NCI-H2171 (cell line): ENCODE measurements at places on chromosomes 11 and 22.

DNA sequence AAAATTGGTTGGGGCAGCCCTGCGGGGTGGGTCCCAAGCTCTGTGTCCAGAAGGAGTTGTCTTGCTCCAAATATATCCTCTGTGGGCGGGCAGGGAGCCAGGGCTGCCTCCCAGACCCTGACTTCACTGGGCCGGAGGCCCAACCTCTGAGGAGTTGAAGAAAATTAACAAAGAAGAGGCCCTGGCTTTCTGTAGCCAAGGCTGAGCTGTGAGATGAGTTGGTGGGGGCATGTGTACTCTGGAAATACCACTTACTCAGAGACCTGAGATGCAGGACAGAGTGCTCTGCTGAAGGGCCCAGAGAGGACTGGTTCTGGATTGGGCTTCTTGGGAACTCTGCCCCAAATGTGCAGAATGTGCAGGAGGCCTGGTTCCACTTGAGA is 96.3 kb downstream of the SWAP70 start:
- DNase-seq: no peak

DNA sequence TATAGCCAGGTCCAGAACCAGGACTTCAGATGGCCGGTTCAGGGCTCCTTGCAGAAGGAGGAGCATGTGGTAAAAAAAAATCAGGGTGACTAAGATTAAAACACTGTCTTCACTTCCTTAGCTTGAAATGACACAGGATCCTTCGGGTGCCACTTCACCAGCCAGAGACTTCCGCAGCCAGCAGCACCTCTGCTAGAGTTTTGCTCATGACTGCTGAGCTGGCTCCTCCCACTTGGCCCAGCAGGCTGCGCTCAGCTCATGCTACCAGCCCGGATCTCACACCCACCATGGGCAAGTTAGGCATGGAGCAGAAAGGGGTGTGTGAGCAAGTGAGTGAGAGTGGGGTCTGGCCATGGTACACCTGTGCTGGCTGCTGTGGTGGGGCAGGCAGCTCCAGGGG is 6.6 kb upstream of the MS4A18 start:
- DNase-seq: no peak

DNA sequence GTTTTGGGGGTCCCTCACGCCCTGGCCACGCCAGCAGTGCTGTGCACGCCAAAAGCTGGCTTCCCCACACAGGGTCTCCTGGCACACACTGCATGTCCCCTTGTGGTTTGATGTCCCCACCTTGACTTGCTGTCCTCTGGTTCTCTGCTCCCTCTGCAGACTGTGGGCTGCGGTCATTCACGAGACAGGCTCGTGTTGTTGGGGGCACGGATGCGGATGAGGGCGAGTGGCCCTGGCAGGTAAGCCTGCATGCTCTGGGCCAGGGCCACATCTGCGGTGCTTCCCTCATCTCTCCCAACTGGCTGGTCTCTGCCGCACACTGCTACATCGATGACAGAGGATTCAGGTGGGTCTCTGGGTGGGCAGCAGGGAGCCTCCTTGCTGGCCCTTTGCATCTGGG is 40.2 kb downstream of the ST14 start:
- no peak for DNase-seq

- DNase-seq: no peak
These were observed 50.0 kb downstream of the BID start for GRCh38 chr22:17724241-17724640.

- DNase-seq: no peak
These were observed 37.0 kb upstream of the TIMP3 start for GRCh38 chr22:32764330-32765131.

DNA sequence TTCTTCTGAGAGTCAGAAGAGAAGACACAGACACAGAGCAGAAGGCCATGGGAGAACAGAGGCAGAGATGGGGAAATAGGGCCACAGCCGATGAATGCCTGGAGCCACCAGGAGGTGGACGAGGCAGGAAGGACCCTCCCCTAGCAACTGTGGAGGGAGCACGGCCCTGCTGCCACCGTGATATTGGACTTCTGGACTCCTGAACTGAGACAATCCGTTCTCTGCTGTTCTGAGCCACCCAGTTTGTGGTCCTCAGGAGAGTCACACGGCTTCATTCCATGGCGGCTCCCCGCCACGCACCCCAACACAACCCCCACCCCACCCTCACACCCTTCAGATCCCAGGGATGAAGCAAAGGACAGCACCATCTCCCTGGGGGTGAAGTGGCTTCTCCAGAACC is 338.1 kb downstream of the CTTN start:
- DNase-seq: no peak

GRCh38 chr11:128772814-128773213 is 78.9 kb downstream of the FLI1 start:
- no peak for DNase-seq

- peak; percentile 9 for DNase-seq
These were observed 356.1 kb downstream of the RAB38 start for GRCh38 chr11:87819151-87819550.

GRCh38 chr11:110089617-110090282 is 3.4 kb upstream of the ZC3H12C start:
- no peak for DNase-seq

GRCh38 chr11:57459164-57460021 is 935 bp upstream of the RTN4RL2 start:
- no peak for DNase-seq

- DNase-seq: no peak
These were observed 79.0 kb downstream of the LDLRAD3 start for GRCh38 chr11:36022882-36023281.

- DNase-seq: no peak
These were observed 1.5 kb downstream of the THAP7 start for GRCh38 chr22:21000207-21000986.

- no peak for DNase-seq
These were observed 18.1 kb downstream of the MAML2 start for GRCh38 chr11:96324912-96325311.

DNA sequence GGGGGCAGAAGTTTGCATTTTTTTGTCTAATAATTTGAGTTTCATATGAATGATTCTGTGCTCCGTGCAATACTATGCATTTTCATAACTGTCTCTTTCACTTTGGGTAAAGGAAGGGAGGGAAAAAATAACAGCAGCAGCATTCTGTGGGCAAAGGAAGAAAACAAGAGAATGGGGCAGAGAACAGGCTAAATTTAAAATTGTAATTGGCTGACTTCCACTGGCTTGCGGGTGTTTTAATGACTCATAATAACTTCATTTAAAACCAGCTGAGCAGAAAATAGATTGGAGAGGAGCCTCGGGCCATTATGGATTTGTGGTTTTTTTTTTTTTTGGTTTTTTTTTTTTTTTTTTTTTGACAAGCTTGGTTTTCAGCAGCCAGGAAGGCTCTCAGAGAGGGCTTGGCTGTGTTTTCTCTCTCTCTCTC is 107.4 kb downstream of the ZBTB16 start:
- peak; percentile 69 for DNase-seq

DNA sequence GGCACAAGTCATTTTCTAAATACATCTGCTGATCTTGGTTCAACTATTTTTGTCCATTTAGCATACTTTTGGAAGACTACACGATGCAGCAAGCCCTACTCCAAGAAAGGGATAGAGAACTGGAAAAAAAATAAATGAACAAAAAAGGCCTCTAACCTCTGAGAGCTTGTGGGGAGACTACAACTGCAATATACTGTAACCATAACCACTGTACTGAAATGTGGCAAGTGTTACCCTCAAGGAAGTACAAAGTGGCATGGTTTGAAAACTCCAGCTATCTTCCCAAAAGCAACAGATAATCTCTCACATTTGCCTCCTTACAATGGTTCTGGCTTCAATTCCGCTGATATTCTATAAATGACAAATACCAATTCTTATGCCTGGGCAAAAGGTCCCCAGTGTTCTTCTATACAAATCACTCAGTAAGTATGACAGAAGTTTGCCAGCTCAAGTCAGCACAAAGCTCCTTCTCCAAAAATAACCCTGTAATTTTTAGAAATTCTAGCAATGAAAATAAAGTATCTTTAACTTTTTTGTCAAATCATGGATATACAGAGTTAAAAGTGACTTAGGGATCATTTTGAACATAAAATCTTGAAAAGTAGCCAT is 22.9 kb downstream of the AMBRA1 start:
- no peak for DNase-seq

DNA sequence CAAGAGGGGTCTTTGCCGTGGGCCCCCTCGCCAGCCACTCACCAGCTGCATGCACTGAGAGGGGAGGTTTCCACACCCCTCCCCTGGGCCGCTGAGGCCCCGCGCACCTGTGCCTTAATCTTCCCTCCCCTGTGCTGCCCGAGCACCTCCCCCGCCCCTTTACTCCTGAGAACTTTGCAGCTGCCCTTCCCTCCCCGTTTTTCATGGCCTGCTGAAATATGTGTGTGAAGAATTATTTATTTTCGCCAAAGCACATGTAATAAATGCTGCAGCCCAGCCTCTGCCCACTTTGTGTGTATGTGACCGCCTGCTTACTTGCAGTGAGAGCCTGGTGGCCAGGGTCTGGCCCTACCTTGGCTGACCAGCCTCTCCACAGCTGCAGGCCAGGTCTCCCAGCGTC is 2.8 kb upstream of the CRACR2B start:
- DNase-seq: no peak

DNA sequence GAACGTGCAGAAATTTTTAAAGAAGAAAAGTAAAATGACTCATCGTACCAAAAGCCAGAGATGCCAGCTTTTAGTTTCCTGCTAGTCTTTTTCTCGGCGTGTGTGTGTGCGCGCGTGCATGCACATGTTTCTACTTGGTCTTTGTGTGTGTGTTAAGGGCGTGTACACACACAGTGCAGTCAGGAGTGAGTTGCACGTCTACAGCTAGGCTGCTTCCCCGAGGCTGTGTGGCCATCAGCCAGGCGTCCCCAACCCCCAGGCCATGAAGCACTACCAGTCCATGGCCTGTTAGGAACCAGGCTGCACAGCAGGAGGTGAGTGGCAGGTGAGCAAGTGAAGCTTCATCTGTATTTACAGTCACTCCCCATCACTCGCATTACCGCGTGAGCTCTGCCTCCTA is 36.4 kb downstream of the KCNQ1 start:
- no peak for DNase-seq

DNA sequence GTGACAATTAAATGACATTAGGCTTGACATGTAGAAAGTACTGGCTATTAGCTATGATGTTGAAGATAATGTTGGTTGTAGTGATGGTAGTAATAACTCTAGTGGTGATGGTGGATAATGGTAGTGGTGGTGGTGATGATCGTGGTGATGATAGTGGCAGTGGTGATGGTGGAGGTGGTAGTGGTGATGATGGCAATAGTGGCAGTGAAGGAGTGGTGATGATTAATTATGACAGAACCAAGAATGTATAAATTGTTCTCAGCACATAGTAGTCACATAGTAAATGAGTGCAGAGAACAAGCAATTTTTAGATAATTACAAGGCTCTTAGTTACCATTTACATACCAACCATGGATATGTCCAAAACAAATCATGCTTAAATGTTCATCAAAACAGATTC is 5.3 kb upstream of the CD44 start:
- DNase-seq: no peak

DNA sequence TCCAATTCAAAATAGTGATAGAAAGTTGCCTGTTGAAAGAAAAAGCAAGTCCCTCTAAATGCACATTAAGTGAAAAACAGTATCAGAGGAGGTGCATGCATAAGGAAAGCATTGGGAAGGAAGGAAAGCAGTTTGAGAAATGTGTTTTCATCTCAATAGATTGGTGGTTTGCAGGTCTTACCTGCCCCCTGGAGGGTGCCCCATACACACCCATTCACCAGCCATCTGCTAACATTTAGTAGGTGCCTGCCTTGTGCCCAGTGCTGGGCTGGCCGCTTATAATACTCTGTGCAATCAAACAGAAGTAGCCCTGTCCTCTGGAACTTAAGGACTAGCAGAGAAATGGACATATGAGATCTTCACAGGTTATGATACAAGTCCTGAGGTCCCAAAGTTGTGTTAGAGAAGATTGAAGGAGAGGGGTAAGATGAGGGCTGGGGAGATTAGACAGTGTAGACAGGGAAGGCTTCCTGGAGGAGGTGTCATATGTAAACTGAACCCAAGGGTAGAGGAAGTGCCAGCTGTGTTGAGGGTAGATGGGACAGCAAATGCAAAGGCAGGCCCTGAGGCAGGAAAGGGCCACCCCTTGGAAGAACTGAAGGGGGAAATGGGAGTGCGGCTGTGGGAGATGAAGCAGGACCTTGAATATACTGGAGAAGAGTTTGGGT is 184.2 kb downstream of the MN1 start:
- DNase-seq: no peak

DNA sequence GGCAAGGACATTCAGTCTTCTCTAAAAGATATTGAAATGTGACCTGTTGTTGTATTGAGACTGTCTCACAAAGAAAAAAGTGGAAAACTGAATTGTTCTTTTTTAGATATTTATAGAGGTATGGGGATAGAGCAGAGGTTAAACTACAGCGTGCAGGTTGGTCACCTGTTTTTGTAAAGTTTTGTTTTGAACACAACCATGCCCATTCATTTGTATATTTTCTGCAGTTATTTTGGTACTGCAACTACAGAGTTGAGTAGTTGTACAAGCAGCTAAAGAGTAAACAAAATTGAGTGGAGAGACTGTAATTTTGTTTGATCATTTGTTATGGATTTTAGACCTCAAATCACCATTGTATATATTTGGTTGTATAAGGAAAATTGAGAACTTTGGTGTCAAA is 11.3 kb downstream of the EED start:
- no peak for DNase-seq

GRCh38 chr11:129210831-129211181 is 18.7 kb upstream of the ARHGAP32 start:
- no peak for DNase-seq

GRCh38 chr11:72773291-72773690 is 20.6 kb downstream of the STARD10 start:
- DNase-seq: no peak

DNA sequence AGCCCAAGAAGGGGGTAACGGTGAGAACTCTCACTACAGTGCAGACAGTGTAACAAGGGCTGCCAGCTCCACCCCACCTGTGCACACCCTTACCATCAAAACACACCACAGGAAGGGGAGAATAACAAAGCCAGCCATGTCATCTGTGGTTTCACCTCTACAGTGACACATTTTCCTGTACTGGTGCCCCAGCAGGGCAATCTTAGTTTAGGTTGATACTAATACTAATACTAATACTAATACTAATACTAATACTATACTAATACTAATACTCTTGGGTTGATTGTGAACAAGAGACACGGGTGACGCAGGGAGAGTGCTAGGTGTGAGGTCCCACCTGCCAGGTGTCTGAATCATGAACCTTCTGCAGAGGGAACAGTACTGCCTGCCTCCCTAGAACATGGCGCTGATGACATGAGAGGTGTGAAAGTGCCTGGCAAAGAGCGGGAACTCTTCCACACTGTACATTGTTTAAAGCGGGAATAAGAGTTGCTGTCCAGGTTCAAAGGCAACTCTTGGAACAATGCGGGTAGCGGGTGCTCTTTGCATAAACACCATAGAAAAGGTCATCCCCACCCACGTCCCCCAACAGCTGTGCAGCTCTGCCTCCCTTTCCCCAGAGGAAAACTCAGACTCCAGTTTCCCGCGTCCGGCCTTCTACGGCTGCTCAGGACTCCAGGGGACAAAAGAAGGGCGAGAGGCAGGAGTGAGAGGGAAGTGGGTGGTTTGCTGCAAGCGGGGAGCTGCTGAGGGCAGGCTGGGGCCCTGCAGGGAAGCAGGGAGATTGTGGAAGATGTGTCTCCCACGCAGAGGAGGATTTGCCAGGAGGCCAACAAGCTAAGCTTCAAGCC is 25.0 kb upstream of the TMPRSS4 start:
- no peak for DNase-seq

- peak; percentile 19 for DNase-seq
These were observed 17.5 kb upstream of the TXNRD2 start for GRCh38 chr22:19959043-19959586.

- DNase-seq: no peak
These were observed 668 bp downstream of the MADD start for GRCh38 chr11:47270331-47271271.
